ENCODE measurements at places on chromosomes 5 and 9.

DNA sequence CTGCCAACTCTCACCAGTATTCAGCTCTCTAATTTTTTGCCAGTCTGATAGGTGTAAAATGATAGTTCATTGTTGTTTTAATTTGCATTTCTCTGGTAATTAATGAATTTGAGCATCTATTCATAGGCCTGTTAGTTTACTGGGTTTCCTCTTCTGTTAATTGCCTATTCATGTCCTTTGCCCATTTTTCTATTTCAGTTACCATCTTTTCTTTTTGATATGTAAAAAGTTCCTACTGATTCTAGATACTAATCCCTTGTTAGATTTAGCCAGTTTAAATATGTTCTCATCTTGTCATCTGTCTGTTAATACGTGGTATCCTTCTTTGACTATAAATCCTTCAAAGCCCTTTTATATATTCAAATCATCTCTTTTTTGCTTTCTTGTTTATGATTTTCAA is 247.8 kb downstream of the ARHGAP26 start:
- no peak for DNase-seq

- no peak for DNase-seq
These were observed 37.9 kb downstream of the SLC27A6 start for GRCh38 chr5:129003232-129003631.

DNA sequence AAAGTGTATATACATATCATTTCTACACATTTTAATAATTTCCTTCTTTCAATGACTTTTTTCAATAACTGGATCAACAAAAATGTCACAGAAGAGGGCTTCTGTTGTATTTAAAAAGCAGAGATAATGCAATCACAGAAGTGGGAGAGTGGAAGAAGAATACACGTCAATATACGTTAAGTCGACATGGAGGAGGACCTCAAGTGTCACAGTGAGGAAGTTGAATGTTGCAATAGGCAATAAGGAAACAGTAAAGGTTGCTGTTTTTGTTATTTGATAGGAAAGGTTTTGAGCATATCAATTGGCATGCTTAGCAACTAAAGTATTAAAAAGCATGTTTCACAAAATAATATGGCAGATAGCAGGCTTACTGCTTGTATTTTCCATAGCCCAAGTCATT is 184.0 kb upstream of the NR4A3 start:
- no peak for DNase-seq

DNA sequence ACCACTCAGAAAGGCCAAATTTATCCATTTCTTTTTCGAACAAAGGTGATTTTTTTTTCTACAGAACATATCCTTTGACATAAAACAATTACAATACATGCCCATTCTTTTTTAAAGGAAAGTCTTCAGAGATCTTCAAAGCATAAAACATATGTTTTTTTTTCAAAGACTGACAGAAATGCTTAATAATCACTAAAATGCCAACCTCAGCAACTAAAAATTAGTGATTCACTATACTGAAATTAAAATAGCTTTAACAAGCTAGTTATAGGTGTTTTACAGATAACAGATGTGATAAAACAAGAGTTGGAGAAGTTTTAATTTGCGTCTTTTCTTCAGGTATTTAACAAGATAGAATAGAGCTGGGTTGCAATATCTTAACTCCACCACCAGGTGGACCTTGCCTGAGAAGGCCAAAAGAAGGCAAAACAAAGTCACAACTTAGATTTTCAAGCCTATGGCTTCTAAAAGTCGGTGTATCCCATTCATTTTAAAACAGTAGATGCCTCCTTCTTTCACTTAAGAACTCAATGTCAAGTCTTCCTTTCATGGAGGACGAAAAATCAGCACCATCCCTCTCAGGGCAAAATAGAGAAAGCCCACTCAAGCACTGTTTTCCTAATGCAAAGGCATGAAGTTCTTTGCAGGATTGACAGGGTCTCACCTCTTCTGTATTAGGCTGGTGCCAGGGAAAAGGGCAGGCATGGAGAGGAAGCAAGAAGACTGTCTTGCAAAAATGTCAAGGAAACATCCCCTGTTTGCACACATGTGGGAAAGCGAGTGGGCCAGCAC is 31.1 kb upstream of the CPLX2 start:
- no peak for DNase-seq

- peak; percentile 81 for DNase-seq
These were observed 40.0 kb upstream of the CDK5RAP2 start for GRCh38 chr9:120619751-120620655.

- DNase-seq, result no peak
These were observed 75.9 kb upstream of the SLC25A51 start for GRCh38 chr9:37979844-37980243.

DNA sequence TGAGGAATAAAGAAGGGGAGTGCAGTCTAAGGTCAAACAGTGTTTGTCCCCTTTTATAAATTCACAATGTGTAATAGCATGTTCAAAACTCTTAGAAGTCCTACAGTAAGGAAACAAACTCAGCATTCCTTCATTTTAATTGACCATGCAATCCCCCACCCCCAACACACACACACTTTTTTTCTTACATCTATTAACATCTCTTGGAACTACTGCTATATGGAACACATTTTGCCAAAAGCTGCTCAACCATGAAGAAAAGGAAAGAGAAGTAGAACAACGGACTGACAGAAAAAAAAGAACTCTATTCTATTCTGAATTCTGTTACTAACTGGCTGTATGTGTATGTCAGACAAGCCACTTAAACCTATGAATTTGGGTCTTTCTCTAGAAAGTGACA is 2.8 kb upstream of the CTNNAL1 start:
- DNase-seq, result no peak

GRCh38 chr5:115571441-115571878 is 26.9 kb upstream of the FEM1C start:
- peak; percentile 82 for DNase-seq

- DNase-seq, result no peak
These were observed 196.4 kb upstream of the MSX2 start for GRCh38 chr5:174527916-174528540.

DNA sequence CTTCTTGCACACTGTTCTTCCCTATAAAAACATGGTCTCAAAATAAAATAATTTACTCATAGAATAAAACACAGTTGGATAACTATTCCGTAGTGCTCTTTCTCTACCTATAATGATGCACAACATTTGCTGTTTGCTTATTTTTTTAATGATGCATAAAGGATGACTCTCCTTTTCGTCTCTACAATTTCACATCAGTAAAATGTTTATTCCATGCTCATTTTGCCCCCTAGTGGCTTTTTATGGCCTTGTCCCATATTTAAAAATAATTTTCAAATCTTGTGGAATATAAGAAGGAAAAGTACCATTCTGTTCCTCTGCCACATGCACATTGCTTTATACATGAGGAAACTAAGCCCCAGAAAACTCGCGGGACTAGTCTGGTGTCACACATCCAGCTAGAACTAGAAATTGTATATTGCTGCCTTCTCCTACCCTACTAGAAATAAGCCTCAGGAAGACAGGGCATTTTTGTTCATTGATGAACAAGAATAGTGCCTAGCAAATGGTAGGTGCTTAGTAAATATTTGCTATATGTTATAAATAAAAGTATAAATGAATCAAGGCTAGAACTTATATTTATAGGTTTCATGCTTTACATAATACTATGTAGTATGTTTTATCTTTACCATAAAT is 12.7 kb downstream of the KCTD16 start:
- no peak for DNase-seq

- no peak for DNase-seq
These were observed at the start of gene SHISAL2B for GRCh38 chr5:64690417-64691151. Gene SHISAL2B (plus strand): TSS chr5:64690503. CDS start chr5:64690624, 121 bp downstream.
